Stimulated activated CD8-positive, alpha-beta memory T cell treated with anti-CD3 and anti-CD28 coated beads, Interleukin-4, amount 100 ng/mL, for 1 hour (primary cell): ENCODE measurements at places on chromosomes 3 and 15.

- no peak for DNase-seq
Observed at GRCh38 chr3:103393395-103394186, 958.8 kb downstream of the ZPLD1 start.

DNA sequence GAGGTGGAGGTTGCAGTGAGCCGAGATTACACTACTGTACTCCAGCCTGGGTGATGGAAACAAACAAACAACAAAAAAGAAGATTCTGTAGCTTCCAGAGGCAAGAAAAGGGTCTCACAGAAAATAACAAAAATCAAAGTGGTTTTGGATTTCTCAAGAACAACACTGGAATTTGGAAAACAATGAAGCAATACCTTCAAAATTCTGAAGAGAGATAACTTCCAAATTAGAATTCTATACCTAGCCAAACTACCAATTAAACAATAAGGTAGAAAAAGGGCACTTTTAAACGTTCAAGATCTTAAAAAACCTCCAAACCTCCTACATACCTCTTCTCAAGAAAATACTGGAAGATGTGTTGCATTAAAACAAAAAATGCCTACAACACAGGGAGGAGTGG, 4.9 kb upstream of the CDCP1 start:
- DNase-seq = no peak

GRCh38 chr15:47376190-47376589, 341.1 kb upstream of the SEMA6D start:
- DNase-seq = no peak

DNA sequence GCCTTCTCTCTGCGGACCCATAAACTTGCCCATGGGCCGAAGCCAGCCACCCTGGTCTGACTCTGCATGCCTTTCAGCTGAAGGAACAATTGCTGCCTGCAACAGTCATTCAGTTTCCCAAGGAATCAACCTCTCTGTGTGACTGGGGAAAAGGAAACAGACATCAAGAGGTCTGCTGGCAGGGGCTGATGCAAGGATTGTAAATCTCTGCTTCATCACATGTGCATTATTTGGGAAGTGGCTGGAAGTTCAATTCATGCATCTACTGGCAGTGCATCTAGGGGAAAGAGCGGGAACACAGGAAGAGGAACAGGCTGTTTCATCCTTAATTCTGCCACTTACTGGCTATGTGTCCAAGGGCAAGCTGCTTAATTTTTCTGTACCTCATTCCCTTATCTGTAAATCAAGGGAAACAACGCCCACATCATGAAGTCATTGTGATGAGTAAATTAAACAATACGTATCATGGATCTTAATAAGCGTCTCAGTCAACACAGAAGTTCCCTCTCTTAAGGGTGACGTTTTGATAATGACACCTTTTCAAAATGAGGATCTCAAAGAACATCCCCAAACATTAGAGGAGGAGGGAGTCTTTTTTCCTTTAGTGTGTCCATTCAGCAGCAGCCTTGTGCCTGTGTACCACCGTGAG, 17.4 kb upstream of the ADPGK start:
- DNase-seq = no peak

DNA sequence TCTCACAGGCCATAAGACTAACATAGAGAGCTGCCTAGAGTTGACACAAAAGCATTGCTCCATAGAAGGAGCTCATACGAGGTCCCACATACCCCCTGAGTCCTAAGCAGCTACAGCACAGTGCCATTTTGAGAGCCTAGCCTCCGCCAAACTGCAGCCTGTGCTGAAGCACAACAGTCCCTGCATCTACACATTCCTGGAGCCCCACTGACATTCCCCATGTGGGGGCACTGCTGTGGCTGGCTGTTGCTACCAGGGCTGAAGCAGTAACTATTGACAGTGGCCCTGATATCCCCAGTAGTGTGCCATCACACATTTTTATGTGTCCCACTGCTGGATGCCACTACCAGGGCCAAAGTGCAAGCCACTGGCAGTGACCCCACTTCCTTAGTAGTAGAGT, 80.3 kb downstream of the CERS3 start:
- no peak for DNase-seq
